NCI-H1105 (cell line): ENCODE measurements at places on chromosomes 12 and 14.

- DNase-seq = peak; percentile 43
Observed at GRCh38 chr14:99612071-99612737, 8.2 kb upstream of the CCDC85C start.

DNA sequence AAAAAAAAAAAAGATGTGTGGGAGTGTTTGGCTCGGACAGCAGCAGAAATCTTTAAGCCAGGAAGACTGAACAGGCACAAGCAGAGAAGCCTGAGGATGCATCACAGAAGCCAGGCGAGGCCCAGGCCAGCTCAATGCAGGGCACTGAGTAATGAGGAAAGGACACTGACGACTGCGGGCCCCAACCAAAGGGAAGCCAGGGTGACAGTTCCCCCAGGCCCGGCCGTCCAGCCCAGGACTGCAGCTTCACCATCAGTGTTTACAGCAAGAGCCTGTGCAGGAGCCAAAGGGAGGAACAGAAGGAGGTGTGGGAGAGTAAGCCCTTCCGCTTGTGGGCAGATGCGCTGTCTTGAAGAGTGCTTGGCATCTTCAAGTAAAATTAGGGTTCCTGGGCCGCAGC lies 205.3 kb upstream of the SFSWAP start:
- DNase-seq = no peak

DNA sequence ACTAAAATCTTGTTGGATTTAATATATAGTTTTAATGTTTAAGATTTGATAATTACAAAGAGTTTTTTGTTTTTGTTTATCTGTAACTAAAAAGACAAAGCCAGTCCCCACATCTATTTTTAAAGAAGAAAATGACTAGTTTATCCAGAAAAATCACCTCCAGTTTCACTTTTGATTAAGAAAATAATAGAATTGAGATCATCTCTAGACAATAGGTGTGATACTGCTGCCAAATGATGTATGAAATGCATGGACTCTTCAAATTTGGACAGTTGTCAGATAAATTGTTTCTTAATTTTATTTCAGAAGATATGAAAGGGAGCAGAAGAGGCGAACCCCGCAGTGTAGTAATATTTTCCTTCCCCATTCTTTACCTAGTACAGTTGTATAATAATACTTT lies 20.0 kb downstream of the PCNX4 start:
- no peak for DNase-seq

DNA sequence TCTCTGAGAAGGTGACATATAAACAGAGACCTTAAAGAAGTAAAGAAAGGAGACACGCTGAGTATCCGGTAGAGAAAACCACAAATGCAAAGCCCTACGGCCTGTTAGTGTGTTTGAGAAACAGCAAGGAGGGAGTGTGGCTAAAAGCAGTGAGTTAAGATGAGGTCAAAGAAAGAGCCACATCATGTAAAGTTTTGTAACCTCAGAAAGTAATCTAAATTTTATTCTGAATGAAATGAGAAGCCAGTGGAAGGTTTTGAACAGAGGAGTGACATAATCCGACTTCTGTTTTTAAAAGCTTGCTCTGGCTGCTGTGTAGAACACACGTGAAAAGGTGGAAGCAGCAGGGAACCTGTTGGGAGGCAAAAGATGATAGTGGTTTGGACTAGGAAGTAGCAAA lies 32.6 kb downstream of the PPP2R5E start:
- DNase-seq = no peak

- no peak for DNase-seq
Observed at GRCh38 chr12:77761286-77761685, 69.4 kb upstream of the NAV3 start.

DNA sequence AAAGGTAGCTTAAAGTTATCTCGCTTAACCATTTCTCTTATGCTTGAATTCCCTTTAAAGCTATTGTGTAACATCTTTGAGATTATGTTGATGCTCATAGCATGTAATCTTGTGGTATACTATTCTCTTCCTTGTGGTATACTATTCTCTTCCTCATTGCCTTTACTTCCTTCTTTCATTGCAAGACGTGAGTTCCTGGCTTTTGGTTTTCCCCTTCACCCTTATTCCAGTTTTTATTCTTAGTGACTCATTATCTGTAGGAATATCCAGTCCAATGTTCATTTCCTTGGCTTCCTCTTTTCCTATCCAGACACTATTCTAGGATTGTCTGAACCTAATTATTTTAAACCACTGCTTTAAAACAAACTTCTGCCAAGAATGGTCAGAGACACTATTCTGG lies 564.0 kb downstream of the CCER1 start:
- no peak for DNase-seq
